ENCODE measurements at places on chromosomes 7 and 10.

DNA sequence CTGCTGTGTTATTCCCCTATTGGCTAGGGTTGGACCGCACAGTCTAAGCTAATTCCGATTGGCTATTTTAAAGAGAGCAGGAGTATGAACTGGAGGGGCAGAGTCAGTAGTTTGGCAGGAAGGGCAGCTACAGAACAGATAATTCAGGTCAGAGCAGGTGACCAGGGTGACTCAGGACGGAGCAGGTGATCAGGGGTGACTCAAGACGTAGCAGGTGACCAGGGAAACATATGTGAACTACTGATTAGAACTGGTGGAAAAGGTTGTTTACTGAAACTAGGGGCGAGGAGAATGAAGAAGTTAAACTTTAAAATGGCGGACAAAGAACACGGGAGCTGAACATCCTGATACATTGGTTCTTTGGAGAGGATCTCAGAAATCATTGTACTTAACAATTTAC lies 102.3 kb downstream of the CCDC7 start:
- DNase-seq, result no peak

DNA sequence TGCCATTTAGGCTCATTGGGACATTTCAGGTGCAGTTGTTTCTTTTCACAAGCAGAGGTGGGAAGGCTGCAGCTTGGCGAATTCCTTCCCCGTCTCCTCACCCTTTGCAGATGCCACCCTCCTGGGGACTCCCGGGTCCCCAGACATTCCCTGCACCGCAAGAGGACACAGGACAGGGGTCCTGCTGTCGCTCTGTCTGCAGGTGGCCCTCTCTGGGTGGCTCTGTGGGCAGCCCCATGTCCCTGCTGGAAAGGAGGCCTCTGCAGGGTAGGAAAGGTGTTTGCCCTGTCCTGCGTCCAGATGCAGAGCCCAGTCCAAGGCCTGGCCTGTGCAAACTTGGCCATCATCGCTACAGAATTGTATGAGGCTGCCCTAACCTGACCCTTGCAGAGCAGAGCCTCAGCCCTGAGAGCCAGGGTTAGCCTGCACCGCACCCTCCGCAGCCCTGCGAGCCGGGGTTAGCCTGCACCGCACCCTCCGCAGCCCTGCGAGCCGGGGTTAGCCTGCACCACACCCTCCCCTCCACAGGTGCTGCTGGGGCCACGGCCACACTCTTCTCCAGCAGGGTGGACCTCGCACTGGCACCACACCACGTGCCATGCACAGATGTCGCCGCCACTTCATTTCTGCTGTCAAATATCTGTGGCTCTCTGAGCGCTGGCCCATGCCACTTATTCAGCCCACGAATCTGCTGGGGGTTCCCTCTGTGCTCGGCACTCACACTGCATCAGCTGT lies 61.0 kb downstream of the CFAP46 start:
- no peak for DNase-seq

DNA sequence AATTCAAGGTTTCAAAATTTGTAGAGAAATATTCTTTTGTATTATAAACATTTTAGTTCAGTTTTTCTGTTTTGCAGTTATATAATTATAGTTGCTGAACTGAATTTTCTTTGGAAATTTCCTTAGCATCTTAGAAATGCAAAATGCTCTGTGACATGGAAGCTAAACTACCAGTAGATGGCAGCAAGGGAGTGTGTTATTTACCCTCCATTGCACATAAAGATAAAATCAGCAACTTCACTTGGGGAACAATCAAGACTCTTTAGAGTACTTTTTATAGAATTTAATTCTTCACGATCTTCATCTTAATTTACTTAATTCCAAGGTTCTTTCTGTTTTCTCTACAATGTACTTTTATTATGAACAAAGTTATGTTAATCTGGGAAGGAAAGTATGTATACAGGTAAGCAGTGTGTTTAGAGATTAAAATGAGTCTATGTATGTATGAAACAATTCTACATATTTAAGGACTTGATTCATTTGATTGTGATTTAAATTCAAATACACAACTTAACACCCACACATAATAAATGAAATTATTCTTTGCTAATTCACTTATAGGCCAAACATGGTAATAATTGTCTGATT lies 404.2 kb downstream of the THSD7A start:
- no peak for DNase-seq

- no peak for DNase-seq
Measured at GRCh38 chr7:77226357-77226839, 26.8 kb upstream of the FGL2 start.

- no peak for DNase-seq
Measured at GRCh38 chr10:1546431-1547110, 190.8 kb downstream of the ADARB2 start.

DNA sequence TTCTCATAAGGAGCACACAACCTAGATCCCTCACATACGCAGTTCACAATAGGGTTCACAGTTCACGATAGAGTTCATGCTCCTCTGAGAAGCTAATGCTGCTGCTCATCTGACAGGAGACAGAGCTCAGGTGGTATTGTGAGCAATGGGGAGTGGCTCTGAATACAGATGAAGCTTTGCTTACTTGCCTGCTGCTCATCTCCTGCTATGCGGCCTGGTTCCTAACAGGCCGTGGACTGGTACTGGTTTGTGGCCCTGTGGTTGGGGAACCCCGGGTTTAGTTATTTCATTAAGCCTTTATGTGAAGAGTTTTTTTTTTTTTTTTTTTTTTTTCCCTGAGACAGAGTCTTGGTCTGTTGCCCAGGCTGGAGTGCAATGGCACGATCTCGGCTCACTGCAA lies 19.4 kb downstream of the SLK start:
- DNase-seq, result no peak

DNA sequence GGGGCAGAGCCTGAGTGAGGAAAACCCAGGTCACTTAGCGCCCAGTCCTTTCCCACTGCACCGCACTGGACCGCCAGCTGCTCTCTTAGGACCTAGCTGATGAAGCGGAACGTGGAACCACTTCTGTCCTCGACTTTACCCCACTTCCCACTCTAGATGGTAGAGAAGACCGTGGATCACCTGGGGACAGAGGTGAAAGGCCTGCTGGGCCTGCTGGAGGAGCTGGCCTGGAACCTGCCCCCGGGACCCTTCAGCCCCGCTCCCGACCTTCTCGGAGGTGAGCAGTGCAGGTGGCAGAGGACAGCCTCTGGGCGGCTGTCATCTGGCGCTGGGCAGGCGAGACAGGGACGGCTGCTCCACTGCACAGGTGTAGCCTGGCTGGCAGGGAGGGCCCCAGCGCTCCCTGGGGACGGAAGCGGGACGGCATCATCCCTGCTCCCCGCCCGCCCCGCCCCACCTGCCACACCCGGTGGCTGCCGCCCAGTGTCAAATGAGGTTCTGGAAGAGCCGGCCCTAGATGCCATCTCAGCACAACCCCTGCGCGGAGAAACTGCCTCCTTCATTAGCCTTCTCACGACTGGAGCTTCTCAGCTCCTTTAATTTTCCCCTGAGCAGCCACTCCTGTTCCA lies 11.7 kb downstream of the PLAC9 start:
- DNase-seq, result no peak

- DNase-seq, result no peak
Measured at GRCh38 chr7:43072530-43072929, 39.9 kb upstream of the HECW1 start.

GRCh38 chr10:29805134-29805723 lies 170.5 kb upstream of the SVIL start:
- no peak for DNase-seq

- DNase-seq, result no peak
Measured at GRCh38 chr10:23106331-23107072, 11.1 kb downstream of the MSRB2 start.

- DNase-seq, result no peak
Measured at GRCh38 chr10:78415111-78415510, 381.4 kb downstream of the RPS24 start.

GRCh38 chr10:60704471-60704870 lies 73.8 kb upstream of the CDK1 start:
- DNase-seq, result no peak

DNA sequence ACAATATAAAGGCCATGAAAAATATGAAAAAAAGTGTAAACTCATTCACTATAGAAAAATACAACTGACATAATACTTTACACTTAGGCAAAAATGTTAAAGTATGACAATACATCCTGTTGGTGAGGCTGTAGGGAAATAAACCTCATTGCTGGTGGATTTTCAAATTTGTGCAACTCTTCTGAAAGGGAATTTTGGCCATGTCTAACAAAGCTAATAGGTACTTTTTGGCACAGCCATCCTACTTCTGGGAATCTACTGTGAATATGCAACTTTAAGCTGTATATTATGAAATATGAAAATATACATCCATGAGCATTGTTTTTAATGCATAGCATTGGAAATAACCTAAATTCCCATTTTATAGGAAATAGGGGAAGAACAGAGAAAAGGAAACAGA lies 13.4 kb upstream of the COA1 start:
- DNase-seq, result no peak

- DNase-seq, result no peak
Measured at GRCh38 chr10:102375250-102375649, 20.3 kb upstream of the NFKB2 start.

DNA sequence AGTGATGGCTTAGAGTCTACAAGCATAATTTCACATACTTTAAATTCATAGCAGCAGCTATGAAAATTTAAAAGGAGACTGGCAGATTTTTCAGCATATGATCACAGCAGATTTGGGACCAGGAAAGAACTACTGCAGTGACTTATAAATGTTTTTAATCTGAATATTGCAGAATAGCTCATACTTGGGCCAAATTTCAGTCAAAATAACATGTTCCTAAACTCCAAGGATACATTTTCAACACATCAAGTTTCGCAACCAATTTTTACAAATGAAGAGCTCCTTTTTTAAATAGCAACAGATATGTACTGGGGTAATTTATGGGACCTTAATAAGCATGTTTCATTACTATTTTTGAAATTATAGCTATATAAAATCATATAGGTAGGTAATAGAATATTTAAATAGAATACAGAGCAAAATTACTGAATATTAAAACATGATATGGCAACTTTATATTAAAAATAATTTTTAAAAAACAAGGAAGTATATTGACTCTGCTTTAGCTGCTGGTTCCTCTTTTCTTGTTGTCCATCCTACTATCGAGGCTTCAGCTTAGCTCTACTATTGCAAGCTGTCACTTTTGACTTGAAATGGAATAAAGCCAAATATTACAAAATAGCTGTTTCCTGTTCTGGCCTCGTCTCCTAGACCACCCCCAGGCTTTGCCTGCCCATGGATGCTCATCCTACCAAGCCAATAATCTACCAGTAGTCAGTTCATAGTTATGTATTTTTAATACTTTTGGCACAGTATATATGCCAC lies 123.1 kb downstream of the NRBF2 start:
- no peak for DNase-seq

GRCh38 chr10:52232561-52233350 lies 81.3 kb upstream of the DKK1 start:
- DNase-seq, result no peak

- no peak for DNase-seq
Measured at GRCh38 chr10:131872827-131873375, 27.9 kb upstream of the PPP2R2D start.

DNA sequence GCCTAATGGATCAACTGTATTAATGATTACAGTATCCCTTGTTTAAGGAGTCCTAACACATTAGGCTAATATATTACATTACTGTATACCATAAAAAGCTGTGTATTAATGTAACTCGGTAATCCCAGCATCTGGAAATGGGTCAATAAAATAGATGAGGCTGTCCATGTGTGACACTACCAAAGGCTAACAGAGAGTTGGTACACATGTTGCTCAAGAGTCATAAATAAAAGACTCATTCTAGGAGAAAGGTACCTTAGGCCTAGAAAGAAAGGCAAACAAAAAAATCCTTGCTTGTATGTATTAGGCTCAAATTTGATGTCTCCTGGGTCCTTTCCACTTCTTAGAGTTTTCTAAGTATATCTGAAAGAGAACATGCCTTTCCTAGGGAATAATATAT lies 14.6 kb downstream of the MCMBP start:
- DNase-seq, result no peak

GRCh38 chr7:32043688-32044087 lies 26.5 kb downstream of the PDE1C start:
- DNase-seq, result no peak

DNA sequence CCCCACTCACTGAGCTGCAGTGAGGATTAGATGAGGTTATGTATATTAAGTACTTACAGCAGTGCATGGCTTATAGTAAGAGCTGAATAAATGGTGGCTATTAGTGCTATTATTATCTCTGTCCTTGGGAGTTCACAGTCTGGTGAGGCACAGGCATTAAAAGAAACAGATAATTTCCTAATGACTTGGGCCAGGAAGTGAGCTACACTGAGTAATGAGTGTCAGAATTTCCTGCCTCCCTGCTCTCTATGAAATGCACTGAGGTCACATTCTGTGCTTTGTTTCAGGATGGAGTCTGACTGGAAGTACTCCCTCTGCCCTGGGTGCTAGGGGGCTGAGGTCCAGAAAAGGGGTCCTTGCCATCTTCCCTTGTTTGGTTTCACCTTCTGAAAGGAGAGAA lies 48.7 kb upstream of the LOXL4 start:
- DNase-seq, result no peak

DNA sequence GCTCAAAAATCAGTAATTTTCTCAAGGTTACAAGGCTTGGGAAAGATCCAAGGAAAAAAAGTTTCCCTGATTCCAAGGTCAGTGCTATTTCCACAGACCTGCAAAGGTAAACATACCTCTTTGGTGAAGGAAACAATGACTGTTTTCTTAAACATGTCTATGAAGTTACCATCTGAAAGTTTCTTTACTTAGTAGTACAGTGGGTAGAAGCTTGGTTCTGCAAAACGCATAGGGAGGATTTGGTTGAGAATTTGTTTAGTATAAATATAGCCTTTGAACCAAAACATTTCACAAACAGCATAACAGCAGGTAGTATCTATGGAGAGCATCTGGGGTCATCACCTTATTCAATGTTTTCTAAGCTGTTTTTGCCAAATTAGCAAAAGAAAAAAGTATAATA lies 169.6 kb downstream of the CCSER2 start:
- no peak for DNase-seq

DNA sequence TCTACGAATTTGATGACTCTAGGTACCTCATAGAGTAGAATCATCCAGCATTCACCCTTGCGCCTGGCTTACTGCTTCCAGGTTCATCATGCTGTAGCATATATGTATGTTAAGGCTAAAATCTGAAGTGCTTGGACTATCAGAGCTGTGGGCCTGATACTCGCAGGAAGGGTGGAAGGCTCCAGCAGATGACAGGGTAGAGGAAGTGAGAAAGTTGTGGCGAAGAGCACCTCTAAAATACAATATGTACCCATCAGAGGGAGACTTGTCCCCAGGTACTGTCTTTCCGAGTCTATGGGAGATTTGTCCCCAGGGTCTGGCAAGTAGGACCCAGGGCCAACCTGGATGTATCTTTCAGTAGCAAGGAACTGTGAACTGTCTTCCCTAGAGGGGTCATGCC lies 48.1 kb upstream of the PLEKHA1 start:
- DNase-seq, result no peak

GRCh38 chr10:36421992-36422391 lies 703.4 kb upstream of the ANKRD30A start:
- no peak for DNase-seq

- no peak for DNase-seq
Measured at GRCh38 chr10:92187101-92187500, 103.8 kb downstream of the CPEB3 start.

GRCh38 chr7:146096994-146097393 lies 19.6 kb upstream of the CNTNAP2 start:
- DNase-seq, result no peak

Measured in neural crest cell (in vitro differentiated cells).